Stimulated activated CD8-positive, alpha-beta memory T cell treated with anti-CD3 and anti-CD28 coated beads, Interleukin-7, amount 100 ng/mL, for 4 hours (primary cell): ENCODE measurements at places on chromosomes 11 and 22.

GRCh38 chr11:26344647-26345046, 12.7 kb downstream of the ANO3 start:
- DNase-seq: no peak

DNA sequence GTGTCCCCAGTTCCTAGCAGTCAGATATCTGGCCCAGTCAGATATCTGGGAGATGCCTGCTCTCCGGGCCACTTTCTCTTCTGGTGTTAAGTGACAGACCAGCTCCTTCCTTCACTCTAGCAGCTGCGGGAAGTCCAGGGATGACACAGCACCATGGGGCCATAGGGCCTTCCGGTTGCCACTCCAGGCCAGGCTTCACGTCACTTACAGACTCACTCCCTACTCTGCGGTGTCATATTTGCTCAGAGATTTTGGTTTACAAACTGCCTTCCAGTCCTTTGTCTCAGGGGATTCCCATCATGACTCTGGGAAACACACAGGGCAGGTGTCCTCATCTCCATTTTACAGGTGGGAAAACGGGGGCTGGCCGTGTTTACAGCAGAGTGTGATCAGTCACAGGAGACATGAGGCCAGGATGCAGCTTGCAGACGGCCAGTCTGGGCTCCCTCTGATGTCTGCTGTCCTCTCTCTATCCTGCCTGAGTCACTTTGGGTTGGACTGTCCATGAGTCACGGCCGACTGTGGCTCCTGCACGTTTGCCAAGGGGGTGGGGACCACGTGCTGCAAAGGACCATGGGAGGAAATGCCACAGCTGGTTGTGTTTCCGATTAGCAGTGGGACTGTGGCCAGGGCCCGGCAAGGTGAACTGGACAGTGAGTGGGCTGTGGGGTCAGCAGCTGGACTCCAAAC, 8.2 kb upstream of the TBC1D22A start:
- no peak for DNase-seq

DNA sequence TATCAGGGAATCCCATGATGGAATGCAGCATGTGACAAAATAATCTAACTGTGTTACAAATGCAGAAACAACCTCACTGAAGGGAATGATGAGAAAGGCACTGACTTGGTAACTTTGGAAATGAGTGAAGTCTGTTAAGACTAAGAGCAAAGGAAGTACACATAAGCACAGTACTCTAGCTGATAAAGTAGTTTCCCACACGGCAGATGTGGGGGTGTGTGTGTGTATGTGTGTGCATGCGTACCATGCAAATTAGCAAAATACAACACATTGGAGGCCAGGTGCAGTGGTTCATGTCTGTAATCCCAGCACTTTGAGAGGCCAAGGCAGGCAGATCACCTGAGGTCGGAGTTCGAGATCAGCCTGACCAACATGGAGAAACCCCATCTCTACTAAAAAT, 16.6 kb upstream of the NLRP6 start:
- no peak for DNase-seq

DNA sequence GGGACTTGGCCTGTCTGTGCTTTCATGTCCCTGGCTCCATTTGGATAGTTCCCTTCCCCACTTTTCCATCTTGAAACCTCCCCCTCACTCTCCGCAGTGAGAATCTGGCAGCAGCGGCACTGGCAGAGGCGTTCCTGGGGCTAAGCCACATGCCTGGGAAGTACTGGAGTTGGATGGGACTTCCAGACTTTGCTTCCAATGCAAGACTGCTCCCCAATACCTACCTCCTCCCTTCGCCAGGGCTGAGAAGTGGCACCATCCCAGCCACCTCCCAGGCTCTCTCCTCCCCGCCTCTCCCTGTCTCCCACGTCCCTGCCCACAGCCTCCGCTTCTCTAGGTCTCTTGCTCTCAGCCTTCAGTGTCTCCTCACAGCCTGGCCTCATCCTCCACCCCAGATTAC, 16.6 kb downstream of the TST start:
- no peak for DNase-seq

DNA sequence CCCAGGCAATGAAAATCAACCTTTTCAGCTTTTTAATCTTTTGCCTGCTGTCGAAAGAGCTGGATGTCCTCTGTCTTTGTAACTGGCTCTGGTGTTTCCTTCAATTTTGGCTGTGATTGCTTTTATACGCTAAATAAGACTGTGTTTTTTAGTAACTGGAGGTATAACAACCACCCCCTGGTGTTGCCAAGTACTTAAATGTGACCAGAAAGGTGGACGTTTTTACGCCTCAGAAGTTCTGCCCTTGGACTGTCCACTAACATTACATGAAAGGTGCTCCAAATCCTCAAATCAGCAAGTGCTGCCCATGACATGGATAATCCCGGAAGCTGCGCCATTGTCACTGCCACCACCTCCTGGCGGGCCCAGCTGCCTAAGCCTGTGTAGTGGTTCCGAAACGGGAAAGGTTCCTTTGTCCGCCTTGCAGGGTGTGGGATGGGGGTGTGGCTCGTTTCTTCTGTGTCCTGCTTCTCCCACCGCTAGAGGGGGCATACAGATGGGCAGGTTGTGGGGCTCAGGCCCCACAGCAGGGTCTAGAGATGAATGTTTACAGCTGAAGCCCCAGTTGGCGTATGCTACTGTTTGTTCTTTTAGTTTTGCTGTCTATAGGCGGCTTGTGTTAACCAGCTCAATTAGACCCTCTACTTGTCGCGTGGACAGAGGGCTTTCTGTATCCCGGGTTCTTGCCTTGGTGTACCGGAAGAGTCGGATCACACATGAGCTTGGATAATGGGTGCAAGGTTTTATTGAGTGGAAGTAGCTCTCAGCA, 82.2 kb upstream of the SEPTIN5 start:
- DNase-seq: no peak

- no peak for DNase-seq
Measured at GRCh38 chr22:23365961-23366360, 185.7 kb downstream of the BCR start.

DNA sequence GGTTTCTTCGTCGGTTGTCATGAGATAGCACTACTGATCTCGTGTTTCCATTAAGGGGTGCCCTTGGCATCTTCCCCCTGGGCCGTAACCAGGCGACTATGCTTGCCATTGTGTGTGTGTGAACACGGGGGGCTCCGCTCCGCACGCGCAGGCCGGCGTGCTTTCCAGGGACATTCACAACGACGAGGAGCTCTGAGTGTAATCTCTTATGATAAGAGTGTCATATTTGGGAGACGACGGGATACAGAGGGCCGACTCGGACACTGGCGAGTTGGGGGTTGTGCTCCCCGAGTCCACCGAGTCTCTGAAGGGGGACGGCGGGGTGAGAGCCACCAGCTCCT, 170.9 kb upstream of the CTSC start:
- DNase-seq: no peak

GRCh38 chr11:84419616-84420015, 1133.4 kb upstream of the CCDC90B start:
- DNase-seq: no peak

DNA sequence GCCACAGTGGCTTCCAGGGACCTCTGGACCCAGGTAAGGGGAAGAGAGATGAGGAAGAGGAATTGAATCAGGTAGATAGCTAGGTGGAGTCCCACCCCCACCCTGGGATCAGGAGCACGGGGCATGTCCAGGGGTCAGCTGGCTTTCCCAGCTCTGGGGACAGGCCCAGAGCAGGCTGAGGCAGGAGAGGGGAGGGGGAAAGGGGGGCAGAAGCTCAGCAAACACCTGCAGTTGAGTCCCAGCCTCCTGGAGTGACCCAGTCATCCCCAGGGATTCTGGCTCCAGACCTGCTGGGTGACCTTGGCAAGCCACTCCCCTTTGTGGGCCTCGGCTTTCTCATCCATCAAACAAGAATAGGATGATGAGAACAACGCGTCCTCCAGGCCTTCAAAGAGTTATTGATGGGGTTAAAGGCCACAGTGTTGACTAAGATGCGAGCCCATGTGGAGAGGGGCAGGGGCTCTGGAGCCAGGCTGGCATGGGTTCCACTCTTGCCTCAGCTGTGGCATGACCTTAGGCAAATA, 16.0 kb downstream of the STARD10 start:
- no peak for DNase-seq

DNA sequence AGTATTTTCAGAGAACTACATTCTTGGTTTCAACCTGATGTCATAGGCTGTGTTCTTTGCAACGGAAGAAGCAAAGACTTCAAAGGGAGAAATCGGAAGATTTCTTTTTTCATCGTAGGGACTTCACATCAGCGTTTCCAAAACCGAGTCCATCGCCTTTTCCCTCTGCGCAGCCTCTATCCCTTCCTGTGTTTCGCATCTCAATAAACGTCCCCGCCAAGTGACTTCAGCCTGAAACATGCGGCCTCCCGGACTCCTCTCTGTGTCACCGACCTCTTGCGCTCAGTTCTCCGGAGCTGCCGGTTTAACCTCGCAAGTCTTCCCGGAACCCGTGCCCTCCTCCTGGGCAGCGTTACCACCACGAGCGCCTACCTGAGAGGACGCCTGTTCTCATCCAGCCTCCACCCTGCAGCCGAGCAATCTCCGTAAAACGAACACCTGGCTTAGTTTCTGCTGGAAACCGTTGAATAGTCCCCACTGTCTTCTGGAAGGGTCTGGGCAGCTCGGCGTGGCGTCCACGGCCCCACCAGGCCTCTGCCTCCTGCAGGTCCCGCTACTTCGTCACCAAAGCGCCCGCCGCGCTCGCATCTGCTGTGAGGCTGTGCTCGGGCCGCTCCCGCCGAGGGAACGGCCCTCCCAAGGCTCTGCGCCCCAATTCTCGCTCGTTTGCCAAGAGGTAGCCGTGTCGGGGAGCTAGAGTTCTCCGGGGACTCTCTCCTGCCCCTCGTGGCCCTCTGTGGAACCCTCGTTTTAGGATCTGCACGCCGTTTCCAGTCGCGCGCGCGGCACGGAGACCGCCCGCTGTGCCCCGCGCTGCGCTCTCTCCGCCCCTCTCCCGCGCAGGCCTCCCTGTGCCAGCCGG, at the start of gene GLB1L3:
Gene GLB1L3 (plus strand): TSS at position 846 of the 862 bp plus-strand sequence. CDS start 362 bp downstream, outside the sequence.
- DNase-seq: peak; percentile 68

DNA sequence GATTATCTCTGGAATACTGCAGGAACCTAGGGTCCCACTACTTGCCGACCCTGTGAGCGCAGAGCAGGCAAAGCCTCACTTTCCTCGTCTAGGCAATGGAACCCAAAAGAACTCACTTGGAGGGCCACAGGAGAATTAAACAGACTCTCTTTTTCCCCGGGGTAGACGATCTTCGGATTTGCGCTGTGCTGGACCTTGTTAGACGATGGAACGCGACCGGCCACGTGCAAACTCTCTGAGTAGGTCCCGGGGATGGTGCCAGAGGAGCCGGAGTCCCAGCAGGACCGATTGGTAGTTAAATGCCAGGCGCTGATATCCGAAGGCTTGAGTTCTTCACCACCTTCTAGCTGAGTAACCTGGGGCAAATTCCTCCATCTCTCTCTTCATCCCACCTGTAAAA, 1.0 kb upstream of the SLC1A2 start:
- no peak for DNase-seq

DNA sequence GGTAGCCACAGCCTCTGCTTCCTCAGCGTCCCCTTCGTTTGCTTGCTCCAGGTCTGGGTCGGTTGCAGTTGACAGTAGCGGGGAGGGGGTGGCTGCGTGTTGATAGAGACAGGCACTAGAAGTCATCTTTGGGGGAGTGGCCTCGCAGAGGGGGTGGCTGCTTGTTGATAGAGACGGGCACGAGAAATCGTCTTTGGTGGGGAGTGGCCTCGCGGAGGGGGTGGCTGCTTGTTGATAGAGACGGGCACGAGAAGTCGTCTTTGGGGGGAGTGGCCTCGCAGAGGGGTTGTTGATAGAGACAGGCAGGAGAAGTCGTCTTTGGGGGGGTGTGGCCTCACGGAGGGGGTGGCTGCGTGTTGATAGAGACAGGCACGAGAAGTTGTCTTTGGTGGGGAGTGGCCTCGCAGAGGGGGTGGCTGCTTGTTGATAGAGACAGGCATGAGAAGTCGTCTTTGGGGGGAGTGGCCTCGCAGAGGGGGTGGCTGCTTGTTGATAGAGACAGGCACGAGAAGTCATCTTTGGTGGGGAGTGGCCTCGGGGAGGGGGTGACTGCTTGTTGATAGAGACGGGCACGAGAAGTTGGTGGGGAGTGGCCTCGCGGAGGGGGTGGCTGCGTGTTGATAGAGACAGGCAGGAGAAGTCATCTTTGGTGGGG, 328.3 kb downstream of the TBC1D22A start:
- peak; percentile 3 for DNase-seq

- DNase-seq: no peak
Measured at GRCh38 chr11:76974179-76974891, 59.9 kb upstream of the B3GNT6 start.

DNA sequence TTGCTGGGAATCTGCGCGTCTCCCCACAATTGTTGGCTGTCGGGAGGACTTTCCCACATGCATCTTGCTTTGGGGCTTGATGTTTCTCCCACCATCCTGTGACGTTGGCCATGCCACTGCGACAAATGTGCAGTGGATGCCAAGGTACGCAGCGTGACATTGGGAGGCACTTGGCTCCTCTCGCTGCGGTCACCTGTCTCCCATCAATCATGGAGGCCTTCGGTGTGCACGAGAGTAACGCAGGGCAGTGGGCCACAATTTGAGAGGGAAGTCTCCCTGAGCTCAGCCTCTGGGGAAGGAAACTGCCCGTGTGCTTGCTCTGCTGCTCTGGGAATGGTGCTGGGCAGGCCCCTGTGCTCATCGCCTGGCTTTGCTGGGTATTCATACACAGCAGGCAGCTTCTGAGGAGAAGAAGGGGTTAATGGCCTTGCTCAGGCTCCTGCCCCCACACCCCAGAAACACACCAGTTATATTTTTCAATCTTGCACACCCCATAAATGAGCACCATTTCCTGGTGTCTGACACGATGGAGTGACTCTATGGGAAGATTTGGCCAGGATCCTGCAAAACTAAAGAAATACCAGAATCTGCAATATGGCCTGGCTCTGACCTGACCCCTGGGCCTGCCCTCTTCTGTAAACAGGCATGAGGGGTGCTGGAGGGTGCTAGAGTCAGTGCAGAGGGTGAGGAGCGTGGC, 153.5 kb downstream of the ADAMTS15 start:
- DNase-seq: no peak

DNA sequence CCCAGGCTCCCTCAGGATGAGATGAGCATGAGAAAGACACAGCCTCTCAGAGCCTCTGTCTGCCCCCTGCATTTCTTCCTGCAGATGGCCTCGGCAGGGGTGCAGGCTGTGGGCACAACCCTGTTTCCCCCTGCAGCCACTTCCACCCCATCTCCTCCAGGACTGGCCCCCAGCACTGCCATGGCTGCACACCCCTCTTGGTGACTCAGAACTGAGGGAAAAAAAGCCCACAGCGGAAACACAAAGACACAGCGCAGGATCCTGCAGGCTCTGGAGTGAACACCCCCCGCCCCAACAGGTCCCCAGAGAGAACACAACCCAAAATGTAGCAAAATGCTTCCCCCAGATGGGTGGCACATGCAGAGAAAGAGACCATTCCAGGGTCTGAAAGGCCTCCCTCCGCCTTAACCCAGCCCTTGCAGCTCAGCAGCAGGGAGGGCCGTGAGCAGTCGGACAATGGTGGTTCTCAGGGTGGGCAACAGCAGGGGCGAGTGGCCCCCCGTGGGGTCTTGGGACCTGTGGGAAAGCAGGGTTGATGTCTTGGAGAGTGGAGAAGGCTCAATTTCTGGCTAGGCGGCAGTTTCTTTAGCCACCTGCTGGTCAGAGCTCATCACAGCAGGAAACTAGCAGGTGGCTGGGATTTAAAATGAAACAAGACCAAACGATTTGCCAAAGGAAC, 8.0 kb downstream of the TUBGCP6 start:
- DNase-seq: no peak
